ENCODE measurements at places on chromosomes 11 and 22.

DNA sequence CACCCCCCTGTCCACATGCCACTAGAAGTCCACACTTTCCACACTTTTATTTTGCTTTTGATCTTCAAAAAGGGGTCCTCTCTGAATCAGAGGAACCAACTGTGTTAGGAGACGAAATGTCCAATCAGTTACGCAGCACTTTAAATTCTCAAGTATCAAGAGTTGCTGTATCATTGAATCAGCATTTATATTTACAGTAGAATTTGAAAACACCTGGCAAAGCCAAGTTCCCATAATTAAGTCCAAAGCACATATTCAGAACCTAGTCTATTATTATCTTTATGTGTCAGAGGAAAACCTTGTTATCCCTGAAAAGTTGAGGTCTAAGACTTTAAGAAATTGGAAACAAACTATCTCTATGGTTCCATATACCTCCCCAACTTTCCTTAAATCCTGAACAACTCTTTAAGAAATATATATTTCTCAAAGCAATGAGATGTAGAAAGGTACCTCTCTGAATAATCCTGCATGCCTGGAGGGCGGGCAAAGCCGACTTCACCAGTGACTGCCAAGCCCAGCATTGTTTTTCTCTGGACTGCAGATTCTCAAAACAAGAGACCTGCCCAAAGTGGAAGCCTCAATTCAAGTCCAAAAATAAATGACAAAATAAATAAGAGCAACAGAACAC, 75.9 kb upstream of the ARFGAP3 start:
- no peak for DNase-seq

DNA sequence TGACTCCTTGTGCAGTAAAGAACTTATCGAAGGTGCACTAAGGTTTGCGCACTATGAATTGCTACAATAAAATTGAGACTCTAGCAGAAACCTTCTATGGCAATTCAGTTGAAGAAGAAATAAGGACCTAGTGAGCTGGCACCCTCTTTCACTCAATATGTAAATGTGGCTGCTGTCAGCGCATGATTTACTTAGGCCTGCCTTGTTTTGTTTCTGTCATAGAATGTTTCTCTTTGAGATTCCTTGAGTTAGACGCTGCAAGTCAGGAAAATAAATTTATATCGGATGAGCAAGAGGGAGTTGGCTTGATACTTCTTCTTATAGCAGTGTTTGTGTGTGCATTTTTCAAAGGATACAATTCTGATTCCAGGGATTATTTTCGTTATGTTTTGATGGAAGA, 322.1 kb downstream of the BLID start:
- no peak for DNase-seq

- peak; percentile 6 for DNase-seq
Observed at GRCh38 chr22:49290711-49291110, 537.0 kb downstream of the BRD1 start.

DNA sequence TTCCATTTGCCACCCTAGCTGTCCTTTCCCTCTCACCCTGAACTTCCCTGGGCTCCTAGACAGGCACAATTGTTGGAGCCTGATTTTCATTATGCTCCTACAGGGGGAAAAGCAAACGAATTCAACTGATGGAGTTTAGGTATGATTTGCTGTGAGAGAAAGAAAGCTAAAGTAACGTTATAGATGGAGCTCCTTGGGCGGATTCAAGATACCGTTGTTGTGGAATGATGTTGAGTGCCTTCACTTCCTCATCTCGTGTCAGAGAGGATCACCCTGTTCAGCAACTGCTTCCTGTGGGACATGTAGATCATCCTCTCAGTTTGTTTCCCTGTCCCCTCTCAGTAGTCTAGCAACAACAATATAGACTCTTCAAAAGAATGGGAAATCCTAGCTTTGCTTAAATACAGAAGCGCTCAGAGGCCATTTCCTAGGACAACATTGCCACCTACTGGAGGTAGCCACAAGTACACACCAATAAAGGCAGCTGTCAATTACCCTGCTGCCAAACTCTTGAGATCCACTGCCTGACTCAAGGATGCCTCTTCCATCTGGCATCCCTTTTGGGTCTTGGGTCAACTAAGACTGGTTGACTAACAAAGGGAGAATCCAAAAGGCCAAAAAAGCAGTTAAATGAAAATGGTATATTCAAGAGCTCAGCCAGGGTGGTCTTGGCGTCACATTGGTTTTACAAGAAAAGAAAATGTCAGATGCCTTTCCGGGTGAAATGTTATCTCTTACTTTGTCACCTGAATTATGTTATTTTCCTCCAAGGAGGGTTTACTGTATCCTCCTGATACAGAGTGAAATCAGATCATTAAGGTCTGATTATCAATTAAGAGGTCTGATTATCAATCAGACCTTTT, 13.5 kb upstream of the DTX4 start:
- DNase-seq = peak; percentile 76

DNA sequence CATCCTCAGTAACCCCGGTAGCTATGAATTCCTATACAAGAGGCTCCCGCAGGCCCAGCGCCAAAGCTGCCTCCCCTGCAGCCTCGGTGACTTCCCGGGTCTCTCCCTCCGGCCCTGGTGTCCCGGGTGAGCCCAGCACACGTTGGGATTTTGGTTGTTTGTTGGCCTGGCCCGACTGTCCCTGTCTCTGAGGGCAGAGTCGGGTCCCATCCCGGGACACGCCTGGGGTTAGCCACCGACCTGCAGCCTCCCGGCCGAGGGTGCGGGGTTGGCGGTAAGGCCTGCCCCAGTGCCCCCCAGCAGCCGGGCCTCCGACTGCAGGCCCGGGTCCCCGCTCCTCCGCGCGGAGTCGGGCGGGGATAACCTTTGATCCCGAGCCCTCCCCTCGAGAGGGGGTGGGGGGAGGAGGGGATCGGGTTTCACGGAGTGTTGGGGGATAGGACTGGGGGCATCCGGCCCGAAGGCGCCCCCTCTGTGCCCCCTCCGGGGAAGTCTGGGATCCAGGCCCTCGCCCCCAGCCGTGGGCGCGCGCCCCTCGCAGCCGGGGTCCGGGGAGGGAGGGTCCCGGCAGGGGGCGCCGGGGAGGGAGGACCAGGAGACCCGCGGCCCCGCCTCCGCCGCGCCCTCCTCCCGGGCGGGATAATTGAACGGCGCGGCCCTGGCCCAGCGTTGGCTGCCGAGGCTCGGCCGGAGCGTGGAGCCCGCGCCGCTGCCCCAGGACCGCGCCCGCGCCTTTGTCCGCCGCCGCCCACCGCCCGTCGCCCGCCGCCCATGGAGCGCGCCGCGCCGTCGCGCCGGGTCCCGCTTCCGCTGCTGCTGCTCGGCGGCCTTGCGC, at the start of gene FBLN1:
FBLN1 (plus strand) TSS at position 669 of the 835 bp plus-strand sequence; CDS start at position 772, 103 bp downstream.
- DNase-seq = peak; percentile 69

- no peak for DNase-seq
Observed at GRCh38 chr11:96783311-96783710, 393.5 kb downstream of the JRKL start.

GRCh38 chr11:19843079-19843478, 130.4 kb downstream of the NAV2 start:
- no peak for DNase-seq

Measured in femur (tissue), 1 donor.